ENCODE measurements at places on chromosomes 6 and 20.

GRCh38 chr6:159985296-159985945 is 16.5 kb downstream of the IGF2R start:
- no peak for DNase-seq

GRCh38 chr6:42349753-42350511 is 101.8 kb downstream of the TRERF1 start:
- DNase-seq, result no peak

GRCh38 chr6:125986301-125987025 is at the start of gene TRMT11:
Gene TRMT11 (plus strand): TSS chr6:125986540. CDS start chr6:125986551, 11 bp downstream.
- peak; percentile 52 for DNase-seq

DNA sequence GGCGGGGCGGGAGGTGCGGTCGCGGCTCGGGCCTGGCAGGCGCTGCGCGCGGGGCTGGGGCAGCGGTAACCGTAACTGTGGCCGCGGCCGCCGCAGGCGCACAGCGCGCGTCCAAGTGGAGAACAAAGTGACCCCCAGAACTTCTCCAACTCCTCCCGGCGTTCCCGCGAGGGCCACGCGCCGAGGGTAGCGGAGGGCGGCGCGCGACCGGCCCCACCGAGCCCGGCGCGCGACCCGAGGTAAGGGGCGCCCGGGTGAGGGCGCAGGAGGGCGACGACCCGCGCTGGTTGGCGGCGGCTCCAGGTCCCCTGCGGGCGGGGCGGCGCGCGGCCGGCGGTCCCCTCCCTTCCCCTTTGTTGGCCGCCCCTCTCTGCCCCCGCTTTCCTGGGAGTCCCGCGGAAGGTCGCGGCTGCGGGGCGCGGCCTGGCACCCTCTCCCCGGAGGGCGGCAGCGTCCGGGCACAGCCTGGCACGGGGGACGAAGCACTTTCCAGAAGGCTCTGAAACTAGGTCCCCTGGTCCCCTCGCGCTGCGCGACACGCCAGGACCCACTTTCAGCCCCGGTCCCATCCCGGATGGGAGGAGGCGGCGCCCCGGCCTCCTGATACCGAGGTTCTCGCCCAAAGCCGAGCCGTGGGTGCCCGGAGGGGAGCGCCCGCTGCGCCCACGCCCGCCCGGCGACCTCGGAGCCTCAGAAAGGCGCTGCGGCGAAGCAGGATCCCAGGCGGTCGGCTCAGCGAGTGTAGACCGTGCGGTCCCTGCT is at the start of gene TIAM2:
Gene TIAM2 (plus strand): TSS at position 62 of the 762 bp plus-strand sequence. CDS start 133,909 bp downstream, outside the sequence.
- no peak for DNase-seq

DNA sequence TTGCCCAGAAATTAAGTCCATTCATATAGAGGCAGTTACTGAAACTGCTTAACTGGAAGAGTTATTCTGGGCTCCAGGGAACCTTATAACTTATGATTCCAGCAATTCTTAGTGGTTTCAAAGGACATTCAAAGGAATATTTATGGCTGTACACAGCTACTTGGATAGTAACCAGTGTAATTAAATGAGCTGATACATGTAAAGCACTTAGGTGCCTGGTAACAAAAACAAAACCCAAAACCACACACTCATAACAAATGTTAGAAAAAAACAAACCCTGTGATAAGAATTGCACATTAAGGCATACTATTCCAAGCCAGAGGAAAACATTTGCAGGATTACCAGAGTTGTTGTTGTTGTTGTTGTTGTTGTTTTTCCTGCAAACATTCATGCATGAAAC is 51.5 kb downstream of the STK4 start:
- DNase-seq, result no peak

- DNase-seq, result no peak
These were observed 469.0 kb downstream of the CDC5L start for GRCh38 chr6:44856479-44856878.

DNA sequence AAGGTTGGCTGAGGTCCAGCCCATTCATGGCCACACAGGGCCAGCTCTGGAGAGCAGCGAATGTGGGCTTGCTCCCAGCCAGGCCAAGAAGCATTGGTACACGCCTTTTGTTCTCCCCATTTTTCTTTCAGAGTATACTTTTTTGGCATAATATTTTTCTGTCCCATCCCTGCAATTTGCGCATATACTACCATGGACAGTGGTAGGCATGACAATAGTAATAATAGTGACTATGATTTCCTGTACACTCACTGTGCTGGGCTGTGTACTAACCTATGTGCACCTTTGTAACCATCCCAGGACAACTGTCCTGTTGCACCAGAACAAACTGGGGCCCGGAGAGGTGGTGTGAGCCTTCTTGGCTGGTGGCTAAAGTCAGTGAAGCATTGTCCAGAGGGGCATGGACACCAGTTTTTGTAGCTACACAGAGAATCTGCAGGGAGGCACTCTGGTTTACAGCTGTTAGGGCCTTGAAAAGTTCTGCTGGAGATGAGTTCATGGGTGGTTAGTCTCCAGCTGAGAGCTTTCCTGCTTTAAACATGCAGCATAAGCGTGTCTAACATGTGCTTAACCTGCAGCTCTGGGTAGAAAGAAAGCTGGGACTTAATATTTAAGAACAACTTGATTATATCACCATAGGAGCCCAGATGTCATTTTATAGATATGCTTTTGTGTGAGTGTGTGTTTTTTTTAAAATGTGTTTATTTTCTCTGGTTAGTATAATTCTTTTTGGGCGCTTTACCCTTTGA is 38.2 kb downstream of the DTD1 start:
- no peak for DNase-seq

- DNase-seq, result no peak
These were observed 26.6 kb upstream of the SUMO4 start for GRCh38 chr6:149373511-149373910.

DNA sequence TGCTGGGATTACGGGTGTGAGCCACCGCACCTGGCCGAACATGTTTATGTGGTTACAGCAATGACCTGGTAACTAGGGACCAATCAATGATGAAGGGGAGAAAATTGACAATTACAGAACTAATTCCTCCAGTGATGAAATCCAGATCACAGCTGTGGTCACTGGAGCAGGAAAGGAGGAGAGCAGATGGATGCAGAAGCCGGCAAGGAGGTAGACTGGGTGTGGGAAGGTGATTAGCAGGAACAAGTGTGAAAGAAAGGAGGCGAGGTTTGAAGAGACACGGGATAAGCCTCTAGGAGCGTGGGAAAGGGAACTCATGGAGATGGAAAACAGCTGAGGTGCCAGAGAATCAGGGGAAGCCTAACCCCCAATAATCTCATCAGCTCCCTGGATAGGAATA is 17.2 kb upstream of the SPAG4 start:
- DNase-seq, result no peak

DNA sequence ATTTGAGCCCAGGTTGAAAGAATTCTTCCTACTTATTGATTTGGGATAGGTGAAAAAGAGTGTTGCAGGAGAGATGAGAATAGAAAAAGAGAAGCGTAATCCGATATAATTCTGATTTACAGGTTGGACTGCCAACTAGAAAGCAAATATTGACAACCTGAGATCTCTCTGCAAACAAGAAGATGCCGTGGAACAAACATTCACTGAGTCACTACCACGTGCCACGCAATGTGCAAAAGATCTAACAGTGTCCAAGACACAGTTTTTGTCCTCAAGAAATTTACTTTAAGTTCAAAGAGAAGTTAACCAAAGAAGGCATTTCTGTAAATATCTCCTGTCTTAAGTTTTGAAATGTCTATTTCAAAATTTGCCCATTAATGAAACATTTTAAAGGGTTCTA is 578.0 kb upstream of the ARID1B start:
- no peak for DNase-seq

DNA sequence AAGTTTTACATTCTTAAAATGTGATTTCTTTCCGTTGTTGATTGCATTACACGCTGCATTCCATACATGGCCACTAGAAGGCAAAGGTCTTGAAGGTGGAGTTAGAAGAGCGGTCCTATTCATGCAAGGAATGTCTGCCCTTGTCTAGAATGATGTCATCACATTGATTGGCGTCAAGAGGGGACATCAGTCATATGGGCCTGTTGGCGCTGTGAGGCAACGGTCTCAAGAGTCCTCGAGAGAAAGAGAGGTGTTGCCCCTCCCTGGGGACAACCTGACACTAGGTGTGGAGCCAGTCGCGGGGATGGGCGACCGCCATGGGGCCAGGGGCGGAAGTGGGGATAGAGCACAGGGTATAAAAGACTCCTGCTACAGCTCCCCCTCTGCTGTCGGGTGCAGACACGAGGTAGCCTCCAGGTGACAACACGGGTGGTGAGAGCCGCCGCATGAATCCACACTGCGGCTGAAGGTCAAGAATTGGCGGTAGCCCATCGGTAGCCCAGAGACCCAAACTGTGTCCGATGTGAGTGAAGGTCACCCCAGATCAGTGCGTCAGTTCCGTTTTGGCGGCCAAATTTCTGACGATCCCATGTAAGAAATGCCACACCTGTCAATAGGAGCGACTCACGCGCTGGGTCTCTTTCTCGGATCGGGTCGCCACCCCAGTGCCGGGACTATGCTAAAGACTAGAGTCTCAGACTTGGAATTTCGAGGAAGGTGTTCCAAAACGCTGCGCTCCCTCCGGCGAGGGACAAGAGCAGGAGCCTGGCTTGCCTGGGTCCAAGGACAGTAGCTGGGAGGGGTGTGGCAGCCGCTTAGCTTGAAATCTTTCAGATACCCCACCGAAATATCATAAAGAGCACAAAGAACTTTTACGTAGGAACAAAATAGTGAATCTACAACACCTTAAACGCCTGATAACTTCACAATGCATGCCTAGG is 93.2 kb upstream of the ZNF184 start:
- no peak for DNase-seq

GRCh38 chr6:47042275-47042791 is at the start of gene ADGRF1:
Gene ADGRF1 (minus strand): TSS chr6:47042332. CDS start chr6:47029061, 13,271 bp downstream.
- DNase-seq, result no peak

DNA sequence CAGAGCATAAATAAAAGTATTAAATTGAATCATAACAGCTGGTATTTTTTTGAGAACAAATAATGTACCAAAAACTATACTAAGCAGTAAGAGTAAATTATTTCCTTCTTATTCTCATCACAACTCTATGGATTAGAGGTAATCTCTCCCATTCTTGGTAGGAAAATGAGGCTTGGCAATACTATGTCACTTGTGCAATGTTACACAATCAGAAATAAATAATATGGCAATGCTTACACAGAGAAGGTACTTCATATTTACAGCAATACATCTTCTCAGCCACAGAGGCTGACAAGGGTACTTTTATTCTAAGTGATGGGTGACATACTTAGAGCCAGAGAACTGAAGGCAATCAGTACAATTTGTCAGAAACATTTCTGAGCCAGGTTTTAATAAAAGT is 3.9 kb downstream of the DST start:
- no peak for DNase-seq

- no peak for DNase-seq
These were observed 437.6 kb downstream of the MAFB start for GRCh38 chr20:40251284-40251932.

DNA sequence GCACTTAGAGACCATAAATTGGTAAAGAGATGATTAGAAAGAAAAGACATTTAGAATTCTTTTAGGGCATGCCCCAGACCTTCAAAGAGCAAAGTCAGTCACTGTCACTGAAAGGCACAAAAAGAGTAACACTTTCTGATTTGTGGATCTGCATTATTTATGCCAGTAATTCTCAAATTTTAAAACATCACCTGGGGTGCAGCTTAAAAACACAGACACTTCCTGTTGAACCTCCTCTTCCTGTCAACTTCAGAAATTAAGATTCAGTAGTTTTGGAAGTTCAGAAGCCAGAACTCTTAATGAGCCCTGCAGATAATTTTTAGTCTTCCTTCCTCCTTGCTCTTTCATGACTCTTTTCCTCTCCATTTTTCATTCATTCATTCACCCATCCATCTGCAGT is 137.5 kb downstream of the NRN1 start:
- DNase-seq, result no peak

GRCh38 chr6:2534406-2535042 is 216.2 kb downstream of the MYLK4 start:
- no peak for DNase-seq

DNA sequence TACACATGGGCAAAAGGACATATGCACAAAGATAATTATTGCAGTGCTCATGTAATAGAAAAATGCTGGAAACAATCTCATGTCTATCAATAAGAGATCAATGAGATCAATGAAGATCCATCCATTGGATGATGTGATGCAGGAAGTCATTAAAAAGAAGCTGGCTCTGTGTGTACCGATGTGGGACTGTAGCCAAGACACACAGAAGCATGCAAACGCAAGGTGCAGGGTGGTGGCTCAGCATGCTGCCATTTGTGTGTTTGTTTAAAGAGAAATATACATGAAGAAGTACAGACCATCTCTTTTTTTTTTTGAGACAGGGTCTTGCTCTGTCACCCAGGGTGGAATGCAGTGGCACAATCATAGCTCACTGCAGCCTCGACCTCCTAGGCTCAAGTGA is 33.1 kb upstream of the KCNB1 start:
- no peak for DNase-seq

DNA sequence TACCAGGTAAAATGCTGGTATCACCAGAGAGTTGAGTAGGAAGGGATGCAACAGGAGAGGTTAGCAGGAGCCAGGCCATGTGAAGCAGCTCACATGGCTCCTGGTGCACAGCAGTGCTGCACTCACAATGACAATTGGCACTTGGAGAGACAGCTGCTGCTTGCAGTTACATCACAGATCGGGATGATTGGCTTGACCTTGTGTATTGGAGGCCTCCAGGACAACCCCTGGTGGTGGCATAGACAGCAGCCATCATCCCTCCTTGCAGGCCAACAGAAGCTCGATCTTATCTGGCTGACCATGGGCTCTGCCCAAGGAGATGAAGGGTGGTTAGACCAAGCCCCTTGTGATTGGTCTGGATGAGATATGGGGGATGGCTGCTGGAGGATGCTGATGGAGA is 73.0 kb downstream of the EYA2 start:
- no peak for DNase-seq

GRCh38 chr6:73739096-73739495 is 43.1 kb downstream of the CD109 start:
- no peak for DNase-seq

- DNase-seq, result no peak
These were observed 230.8 kb downstream of the FUT9 start for GRCh38 chr6:96246563-96246962.

- DNase-seq, result no peak
These were observed 766.8 kb upstream of the MAN1A1 start for GRCh38 chr6:120116343-120116742.

DNA sequence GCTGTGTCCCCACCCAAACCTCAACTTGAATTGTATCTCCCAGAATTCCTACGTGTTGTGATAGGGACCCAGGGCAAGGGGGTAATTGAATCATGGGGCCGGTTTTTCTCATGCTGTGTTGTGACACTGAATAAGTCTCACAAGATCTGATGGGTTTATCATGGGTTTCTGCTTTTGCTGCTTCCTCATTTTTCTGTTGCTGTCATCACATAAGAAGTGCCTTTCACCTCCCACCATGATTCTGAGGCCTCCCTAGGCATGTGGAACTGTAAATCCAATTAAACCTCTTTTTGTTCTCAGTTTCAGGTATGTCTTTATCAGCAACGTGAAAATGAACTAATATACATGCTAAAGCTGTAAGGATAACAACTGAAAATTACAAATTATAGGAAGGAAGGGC is 88.3 kb downstream of the CDYL start:
- DNase-seq, result no peak

GRCh38 chr20:4810426-4811019 is 88.8 kb downstream of the PRND start:
- DNase-seq, result no peak
